ENCODE measurements at places on chromosomes 7 and 10.

DNA sequence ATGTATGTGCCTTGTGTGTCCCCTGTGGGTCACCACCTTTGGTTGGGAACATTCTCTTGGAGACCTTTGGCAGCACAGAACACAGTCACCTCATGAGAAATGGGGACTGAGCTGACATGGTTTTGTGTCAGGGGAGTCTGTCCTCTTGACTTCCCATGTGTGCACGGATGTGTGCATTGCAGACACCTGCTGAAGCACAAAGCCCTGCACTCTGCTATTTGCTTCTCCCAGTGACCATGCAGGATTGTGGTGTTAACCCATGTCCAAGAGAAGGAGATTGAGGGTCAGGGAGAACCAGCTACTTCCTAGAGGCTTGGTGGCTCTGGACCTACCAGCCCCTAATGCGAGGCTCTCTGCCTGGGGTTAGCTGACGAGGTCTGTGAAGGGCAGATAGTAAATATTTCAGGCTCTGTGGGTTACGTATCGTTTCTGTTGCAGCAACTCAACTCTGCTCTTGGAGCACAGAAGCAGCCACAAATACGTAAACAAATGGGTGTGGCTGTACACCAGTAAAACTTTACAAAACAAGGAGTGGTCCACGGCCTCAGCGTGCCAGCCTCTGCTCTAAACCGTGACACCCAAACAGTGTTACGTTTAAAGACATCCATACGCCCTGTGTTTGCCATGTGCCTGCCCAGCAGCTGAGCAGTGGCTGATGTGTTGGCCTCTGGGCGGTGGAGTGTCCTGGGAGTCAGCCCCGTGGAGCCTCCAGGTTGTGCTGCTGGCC lies 51.7 kb downstream of the ADCY1 start:
- no peak for DNase-seq

GRCh38 chr10:132383101-132383500 lies 13.9 kb upstream of the PWWP2B start:
- peak; percentile 52 for DNase-seq

GRCh38 chr7:16479161-16479560 lies 13.6 kb upstream of the SOSTDC1 start:
- no peak for DNase-seq

GRCh38 chr10:86294346-86295265 lies 72.0 kb downstream of the GRID1 start:
- DNase-seq: peak; percentile 28

DNA sequence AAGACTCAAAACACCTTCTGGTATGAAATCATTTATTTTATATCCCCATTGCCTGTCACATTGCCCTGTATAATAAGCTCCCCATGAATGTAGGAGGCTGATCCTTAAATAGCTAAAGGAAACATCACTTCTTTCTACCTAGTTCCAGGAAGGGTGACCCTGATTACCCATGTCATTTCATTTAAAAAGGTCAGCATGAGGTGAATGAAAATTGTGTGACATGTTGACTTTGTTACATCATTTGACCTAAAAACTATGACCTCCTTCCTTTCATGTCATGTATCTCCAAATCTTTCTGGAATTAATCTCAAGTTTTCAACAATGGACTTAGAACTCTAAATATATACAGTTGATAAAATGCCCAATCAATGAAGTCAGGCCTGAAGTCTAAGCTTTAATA lies 161.5 kb downstream of the AHR start:
- DNase-seq: no peak

- DNase-seq: peak; percentile 63
Observed at GRCh38 chr10:80186364-80187012, 18.8 kb downstream of the ANXA11 start.

DNA sequence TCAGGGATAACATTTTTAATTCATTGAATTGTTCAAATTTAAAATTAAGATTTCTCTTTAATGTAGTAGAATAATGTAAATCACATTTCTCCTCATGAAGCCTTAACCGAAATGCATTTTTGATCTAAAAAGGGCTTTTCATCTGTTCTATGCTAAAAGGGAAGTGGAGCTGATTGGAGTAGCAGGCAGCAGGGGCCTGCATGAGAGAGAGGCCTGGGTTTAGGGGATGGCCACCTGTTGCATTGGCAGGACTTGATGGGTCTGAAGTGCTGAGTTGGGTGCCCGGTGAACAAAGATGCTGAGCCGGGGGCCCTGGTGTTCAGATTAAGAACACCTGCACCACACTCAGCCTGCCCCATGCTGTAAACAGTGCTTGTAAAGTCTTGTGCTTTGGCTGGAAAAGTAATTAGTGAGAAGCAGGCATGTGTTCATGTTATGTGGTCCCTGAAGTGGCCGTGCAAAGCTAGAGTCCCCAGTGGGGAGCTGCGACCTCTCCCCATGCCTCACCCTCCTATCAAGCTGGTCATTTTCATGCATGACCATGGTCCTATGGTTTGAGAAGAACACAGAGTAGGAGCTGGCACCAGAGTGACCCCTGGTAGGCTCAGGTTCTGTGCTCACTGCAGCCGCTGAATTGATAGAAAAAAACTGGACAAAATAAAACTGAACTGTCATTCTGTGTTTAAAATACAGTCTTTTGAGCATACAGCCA lies 124.3 kb downstream of the ADCY1 start:
- DNase-seq: no peak

DNA sequence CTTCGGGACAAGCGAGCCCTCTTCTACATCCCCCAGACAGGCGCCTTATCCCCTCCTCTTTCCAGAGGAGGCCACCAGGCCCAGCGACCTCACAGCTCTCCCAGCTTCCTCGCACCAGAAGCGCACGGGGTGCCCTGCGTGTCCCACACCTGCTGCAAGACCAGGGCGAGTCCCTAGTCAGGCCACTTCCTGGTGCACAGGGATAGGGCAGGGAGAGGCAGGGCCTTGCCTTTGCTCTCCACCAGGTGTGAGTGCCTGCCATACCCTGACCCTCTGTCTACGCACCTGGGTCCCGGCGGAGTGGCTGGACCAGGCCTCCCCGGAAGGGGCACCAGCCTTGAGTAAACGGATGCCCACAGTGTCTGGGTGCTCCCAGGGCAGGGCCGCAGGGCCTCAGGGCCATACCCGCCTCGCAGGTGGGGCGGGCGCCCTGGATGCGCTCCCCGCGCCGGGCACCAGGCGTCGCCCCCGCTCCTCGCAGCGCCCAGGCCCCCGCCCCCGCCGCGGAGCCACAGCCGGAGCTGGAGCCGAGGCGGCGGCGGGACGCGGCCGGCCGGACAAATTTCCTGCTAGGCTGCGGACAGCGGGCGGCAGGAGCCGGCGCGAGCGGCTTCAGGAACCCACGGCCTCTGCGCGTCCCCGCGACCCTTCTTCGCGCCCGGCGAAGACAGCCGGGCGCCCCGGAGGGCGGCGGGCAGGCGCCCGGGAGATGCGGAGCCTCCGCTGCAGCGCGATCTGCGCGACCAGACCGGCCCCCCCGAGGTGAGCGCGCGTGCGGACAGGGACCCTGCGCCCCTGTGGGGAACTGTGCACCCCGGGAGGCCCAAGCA lies at the start of gene PTPRE:
Gene PTPRE (plus strand): TSS at position 556 of the 830 bp plus-strand sequence. CDS start 133,779 bp downstream, outside the sequence.
- peak; percentile 85 for DNase-seq

- DNase-seq: peak; percentile 27
Observed at GRCh38 chr10:43048301-43049051, 28.4 kb upstream of the RET start.

DNA sequence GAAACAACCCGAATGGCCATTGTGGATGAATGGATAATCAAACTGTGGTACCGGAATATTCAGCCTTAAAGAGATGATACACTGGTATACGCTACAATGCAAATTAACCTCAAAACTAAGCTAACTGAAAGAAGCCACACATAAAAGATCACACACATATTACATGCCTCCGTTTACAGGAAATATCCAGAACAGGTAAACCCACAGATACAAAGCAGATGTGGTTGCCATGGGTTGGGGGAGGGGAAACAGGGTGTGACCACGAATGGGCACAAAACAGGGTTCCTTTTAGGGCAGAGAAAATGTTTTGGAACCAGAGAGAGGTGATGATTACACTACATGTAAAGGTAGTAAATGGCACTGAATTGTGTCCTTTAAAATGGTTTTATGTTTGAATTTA lies 16.6 kb downstream of the ESYT2 start:
- DNase-seq: no peak

- DNase-seq: no peak
Observed at GRCh38 chr10:77493239-77493806, 144.3 kb downstream of the KCNMA1 start.

GRCh38 chr10:35172574-35172973 lies 45.9 kb downstream of the CREM start:
- DNase-seq: no peak

- no peak for DNase-seq
Observed at GRCh38 chr7:45573661-45574415, at the start of gene ADCY1. Gene ADCY1, plus strand, starts transcription at chr7:45574368. Its CDS starts 176 bp downstream, at chr7:45574544.

DNA sequence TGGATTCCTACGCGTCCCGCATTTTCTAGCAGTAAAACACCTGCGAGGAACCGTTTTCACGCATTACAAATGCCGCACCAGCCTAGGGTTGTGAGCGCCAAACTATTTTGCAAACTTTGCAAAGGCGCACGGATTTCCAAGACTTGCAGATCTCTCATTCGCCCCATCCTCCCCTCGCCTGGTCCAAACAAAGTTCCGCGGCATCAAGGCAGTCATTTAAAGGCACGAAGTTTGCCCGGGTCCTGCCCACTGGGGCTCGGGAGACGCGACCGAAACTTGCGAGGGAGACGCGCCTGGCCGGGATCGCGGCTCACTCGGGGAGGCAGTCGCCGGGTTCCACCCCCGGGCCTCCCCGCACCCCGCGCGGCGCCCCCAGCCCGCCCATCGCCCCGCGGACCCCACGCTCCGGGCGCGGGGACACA lies 613 bp downstream of the USP6NL start:
- DNase-seq: peak; percentile 66

DNA sequence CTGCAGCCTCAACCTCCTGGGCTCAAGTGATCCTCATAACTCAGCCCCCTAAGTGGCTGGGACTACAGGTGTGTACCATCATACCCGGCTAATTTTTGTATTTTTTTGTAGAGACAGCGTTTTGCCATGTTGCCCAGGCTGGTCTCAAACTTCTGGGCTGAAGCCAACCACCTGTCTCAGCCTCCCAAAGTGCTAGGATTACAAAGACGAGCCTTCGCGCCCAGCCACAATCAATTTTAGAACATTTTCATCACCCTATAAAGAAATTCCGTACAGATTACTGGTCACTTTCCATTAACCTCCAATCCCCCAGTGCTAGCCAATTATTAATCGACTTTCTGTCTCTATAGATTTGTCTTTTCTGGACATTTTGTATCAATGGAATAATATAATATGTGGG lies 32.3 kb upstream of the PALS2 start:
- no peak for DNase-seq

- no peak for DNase-seq
Observed at GRCh38 chr10:12448340-12448728, 99.0 kb downstream of the CAMK1D start.

DNA sequence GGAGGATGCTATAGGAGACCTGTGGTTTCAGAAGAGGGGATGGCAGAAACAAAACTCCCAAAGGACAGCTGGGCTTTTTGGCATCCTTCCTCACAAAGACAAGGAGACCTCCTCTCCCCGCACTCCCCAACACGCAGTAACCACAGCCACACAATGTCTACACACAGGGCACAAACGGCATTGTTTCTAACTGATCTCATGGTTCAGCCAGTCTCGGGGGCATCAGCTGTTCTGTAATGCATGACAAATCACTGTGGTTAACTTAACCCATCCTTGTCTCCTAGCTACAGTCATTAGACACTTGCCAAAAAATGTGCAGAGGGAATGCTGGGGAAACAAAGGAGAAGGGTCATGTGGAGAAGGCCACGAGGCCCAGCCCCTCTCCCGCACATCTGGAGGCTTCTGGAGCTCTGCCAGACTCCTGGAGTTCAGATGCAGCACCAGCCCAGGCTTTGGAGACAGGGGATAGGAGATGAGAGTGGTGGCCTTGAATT lies 7.6 kb upstream of the ADAMTS14 start:
- DNase-seq: no peak

GRCh38 chr10:86556933-86557649 lies 35.5 kb upstream of the WAPL start:
- DNase-seq: no peak

DNA sequence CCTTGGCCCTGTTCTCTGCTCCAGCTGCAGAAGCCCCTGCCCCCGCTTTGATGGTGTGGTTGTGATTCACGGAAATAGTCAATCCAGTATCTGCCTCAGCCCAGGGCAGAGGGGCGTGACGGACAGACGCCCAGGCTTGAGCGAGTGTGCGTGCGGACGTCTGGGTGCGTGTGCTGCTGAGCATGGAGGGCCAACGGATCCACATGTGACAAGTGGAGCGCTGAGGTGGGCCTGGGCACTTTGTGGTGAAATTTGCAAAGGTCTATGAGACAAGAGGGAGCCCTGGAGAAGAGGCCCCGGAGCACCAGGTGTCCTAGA lies 94.4 kb downstream of the WDR37 start:
- DNase-seq: no peak

- no peak for DNase-seq
Observed at GRCh38 chr7:2710286-2710655, 22.3 kb downstream of the AMZ1 start.

DNA sequence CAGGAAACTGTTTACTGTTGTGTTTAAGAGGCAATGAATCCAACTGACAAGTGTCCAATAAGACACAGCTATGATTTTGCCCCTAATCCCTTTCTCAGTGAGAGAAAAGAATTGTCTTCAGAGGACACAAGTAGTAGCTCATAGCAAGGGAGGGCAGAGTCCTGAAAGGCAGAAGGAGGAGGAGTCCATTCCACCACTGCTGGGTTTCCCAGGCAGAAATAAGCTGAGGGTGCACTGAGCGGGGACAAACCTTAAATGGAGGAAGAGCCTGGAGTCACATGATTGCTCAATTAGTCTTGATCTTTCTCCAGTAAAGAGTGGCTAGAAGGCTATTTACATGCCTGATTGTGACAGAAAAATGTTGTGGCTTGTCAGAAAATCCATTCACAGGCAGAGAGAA lies 573.8 kb downstream of the POM121L12 start:
- no peak for DNase-seq

GRCh38 chr7:150934045-150934766 lies 43.9 kb downstream of the KCNH2 start:
- no peak for DNase-seq

DNA sequence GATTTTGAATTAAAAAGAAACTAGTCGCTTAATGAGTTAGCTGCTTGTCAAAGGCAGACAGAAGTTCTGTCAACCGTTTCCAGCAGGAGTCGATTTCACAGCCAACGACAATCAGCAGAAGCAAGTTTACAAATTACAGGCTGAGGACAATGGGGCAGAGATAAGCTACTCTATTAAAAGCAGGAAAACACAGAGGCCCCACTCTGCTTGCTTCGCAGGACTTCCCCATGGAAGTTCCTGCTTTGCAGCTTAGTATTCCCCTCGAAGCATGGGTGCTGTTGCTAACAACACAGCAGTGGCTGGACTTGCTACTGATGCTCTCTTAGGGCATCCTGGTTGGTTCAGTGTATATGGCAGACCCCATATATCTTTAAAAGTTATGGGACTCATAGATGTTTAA lies 50.8 kb upstream of the KLF6 start:
- no peak for DNase-seq

DNA sequence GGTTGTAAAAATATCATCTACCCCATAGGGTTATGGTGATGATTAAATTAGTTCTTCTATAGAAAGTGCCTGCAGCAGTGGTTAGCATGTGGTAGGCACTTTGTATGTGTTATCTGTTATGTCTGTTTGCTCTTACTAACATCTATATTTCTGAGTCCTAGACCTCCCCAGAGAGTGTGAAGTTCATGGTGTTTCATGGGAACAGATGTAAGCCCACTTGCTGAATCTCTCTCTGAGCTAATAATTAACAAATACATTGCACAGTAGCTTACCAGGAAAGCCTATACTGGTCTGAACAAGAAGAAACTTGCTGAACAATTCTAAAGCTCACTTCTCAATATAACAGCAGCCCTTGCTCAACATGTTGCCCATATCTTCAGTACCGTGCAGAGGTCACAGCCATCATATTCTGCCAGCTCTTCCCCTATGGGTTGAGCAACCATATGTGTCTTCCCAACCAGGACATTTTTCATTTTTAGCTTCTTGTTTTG lies 100.1 kb downstream of the NPSR1 start:
- no peak for DNase-seq
